KBM-7 (cell line): ENCODE measurements at places on chromosomes 4 and X.

- DNase-seq = peak; percentile 7
Observed at GRCh38 chr4:189124149-189124758, 816.4 kb upstream of the FRG1 start.

DNA sequence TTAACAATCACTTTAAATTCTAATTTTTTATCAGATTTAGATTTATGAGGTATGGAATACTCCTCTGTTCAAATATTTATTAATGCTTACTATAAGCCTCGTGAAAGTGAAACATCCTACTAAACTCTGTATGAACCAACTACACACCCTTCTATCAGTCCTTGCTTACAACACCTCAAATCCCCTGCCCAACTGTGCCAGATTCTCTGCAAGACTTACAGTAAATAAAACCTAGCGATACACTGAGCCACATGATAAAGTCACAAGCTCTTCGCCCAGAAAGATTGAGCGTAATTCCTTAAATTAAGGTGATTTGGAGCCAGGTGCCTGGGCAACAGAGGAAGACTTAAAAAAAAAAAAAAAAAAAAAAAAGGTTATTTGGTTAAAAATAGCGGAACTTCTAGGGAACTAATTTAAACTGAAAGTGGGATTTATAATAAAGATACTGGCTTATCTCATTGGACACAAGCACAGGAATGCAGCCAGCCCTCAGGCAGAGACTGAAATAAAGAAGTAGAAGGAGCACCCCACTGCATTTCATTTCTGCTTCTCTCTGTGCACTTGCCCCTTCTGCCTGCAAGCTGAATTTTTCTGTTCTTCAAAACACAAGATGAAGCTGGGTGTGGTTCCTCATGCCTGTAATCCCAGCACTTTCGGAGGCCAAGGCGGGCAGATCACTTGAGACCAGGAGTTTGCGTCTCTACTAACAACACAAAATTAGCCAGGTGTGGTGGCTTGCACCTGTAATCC is 17.5 kb upstream of the C4orf36 start:
- DNase-seq = no peak

DNA sequence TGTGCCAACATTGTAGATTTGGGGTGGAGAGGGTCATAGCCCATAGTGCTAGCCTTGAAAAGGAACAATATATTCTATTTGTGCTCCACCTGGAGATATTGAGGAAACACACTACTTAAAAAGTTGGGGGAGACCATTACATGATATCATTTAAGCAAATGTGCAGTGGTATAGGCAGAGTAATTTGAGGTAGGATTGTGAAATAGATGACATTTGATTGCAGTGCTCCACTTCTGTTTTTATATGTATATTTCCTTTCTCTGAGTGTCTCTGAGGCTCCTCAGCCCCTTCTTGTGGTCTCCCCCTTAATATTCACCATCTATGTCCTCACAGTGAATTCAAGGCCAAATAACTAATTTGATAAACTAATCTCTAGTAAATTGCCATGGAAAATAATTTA is 85.6 kb upstream of the NMU start:
- DNase-seq = no peak

- no peak for DNase-seq
Observed at GRCh38 chrX:12994321-12994720, 19.4 kb downstream of the TMSB4X start.

- DNase-seq = no peak
Observed at GRCh38 chrX:123486297-123486696, 246.6 kb downstream of the THOC2 start.

- no peak for DNase-seq
Observed at GRCh38 chr4:76266627-76267026, 15.1 kb downstream of the FAM47E start.

DNA sequence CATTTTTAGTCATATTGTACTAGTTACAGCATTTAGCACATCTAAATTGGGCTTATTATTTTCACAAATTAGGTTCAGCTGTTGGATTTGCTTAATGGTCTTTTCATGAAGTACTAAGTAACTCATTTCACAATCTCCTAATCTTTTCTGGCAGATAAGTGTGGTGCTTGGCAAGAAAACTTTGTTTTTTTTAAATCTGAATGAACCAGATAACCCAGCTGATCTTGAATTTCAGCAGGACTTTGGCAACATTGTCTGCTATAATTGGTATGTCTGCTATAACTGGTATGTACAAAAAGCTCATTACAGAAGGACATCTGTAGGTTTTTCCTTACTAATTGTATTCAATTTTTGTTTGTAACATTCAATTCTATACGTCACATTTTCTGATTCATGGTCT is 22.7 kb downstream of the WDR19 start:
- no peak for DNase-seq

DNA sequence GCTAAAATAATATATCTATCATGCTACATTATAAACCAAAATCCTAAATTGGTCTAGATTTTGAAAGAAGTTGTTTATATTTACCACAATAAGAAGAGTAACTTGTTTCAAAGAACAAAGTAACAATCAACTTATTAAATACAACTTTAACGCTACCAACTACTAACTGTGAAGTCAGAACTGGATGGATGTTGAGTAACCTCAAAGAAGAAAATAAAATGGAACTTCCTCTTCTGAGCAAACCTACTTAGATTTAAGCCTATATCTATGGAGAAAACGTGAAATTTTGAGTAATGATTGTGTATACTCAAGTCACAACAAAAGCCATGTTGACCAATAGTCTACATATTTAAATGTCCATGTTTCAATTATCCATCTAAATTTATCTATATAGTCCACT is 25.7 kb downstream of the SH3RF1 start:
- DNase-seq = no peak

- DNase-seq = no peak
Observed at GRCh38 chr4:152666946-152667345, 12.9 kb downstream of the TMEM154 start.

- no peak for DNase-seq
Observed at GRCh38 chrX:148691456-148691855, 191.0 kb downstream of the AFF2 start.

GRCh38 chr4:179530958-179531357 is 2088.7 kb upstream of the AGA start:
- DNase-seq = no peak

GRCh38 chrX:37472836-37473235 is 98.6 kb upstream of the LANCL3 start:
- DNase-seq = no peak

GRCh38 chr4:57187246-57187645 is 77.1 kb upstream of the IGFBP7 start:
- no peak for DNase-seq

GRCh38 chrX:6954836-6955235 is 192.7 kb upstream of the STS start:
- no peak for DNase-seq

GRCh38 chr4:139453041-139453370 is 915 bp upstream of the RAB33B start:
- no peak for DNase-seq
